HT1080 (cell line): ENCODE measurements at places on chromosomes 4 and X.

DNA sequence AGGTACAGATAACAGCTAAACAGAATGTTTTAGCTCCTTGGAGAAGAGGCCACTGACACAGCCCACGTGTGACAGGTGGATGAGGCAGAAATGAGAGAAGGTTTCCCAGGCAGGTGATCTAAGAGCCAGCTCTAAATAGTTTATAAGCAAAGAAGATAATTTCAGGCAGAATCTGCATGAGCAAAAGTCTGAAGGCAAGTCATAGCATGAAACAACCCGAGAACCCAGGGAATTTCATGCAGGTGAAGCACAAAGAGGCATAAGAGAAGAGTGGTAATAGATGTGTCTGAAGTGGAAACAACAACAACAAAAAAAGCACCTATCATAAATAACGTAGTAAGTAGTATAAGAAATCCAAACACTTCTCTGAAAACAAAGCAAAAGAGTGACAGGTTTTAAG lies 275.8 kb upstream of the CPEB2 start:
- DNase-seq: no peak

GRCh38 chr4:141248029-141248428 lies 27.3 kb downstream of the ZNF330 start:
- peak; percentile 42 for DNase-seq

- DNase-seq: peak; percentile 3
These were observed 40.9 kb downstream of the GPR143 start for GRCh38 chrX:9724711-9725110.

DNA sequence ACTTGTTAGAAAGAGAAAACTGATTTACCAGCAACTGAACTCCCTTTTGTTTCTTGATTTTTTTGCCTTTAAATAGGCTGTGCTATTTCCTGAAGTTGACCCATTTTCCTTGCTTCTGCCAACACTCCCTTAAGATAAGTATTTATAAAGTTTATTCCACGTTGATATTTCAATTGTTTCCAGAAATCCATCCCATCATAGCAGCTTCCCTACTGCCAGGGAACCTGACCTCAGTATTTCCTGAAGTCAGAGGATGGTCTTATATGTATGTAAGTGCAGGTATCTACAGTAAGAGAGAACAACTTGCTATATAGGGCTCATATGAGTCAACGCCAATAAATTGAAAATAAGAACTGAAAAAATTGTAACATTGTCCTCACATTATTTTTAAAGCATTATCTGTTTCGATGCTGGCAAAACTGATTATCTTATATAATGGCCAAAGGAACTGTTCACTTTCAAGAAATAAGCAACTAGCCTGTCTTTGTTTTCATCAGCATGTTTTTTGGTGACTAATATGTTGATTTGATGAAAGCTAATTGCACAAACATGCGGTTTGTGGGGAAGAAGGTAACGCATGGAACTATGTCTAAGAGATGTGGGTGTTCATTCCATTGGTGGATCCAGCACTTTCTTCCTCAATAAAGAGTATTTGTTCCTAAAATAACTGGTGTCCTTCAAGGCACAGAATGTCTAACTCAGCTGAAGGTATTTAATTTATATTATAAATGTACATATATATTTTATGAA lies 4.7 kb downstream of the LIMCH1 start:
- DNase-seq: no peak

DNA sequence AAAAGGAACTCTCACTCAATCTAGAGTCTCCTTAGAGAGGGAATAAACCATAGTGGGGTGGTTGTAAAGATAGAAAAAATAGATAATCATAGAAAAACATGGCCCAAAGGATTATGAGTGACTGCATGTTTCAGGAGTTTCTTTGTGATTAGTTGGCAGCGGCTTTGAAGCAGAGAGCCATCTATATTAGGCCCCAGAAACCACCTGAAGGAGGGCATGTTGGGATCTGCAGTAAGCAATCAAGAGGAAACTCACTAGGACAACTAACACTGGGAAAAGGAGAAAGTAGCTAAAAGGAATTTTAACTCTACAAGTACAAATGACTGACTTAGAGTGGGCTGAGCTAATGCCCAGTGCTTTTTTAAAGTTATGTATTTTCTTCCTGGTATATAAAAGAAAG lies 269.2 kb upstream of the NRK start:
- DNase-seq: no peak

DNA sequence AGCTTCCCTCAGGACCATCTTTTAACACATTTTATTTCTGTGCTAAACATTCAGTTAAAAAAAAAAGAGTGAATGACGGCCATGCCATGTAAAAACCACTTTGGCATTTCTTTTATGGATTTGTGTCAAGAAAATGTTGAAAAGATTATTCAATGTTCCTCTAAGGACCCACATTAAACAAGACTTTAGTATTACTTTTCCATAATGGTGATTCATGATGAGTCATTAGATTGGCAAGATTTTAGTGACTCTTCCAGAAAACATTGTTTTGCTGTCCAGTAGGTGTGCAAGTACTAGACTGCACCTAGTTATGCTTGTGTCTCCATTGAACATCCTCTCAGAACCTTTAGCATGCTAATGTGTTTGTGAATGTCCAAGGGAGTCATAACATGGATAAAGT lies 748.6 kb downstream of the STPG2 start:
- peak; percentile 71 for DNase-seq

- DNase-seq: no peak
These were observed 76.0 kb upstream of the TFDP3 start for GRCh38 chrX:133294126-133294525.

- DNase-seq: no peak
These were observed 53.1 kb downstream of the ZNF732 start for GRCh38 chr4:252065-252601.

- DNase-seq: peak; percentile 80
These were observed 16.4 kb upstream of the RUFY3 start for GRCh38 chr4:70705183-70706043.

GRCh38 chr4:25911356-25911755 lies 2.7 kb upstream of the SMIM20 start:
- DNase-seq: no peak

DNA sequence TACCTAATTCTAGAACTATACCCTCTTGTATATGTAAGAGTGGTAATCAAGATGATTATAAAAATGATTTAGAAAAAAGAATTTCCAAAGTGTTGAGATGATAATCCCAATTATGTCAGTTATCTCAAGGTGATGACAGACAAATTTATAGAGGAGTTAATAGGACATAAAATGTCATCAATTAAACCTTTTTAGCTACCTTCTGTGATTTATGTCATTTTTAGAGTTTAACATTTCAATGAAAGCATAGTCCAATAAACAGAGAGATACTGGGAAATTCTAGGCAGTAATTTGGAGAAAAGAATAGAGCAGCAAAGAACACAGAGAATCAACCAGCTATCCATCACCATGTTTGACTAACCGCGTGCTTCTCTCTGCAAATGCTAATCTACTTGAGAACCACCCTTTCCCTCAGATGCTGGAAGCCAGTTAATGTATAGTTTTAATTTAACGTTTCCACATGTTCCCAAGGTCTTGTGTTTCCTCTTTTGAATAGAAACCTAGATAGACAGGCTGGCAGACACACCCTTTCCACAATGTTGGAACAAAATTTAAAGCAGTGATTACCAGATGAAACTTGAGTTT lies 433.1 kb upstream of the FAM241A start:
- DNase-seq: no peak

DNA sequence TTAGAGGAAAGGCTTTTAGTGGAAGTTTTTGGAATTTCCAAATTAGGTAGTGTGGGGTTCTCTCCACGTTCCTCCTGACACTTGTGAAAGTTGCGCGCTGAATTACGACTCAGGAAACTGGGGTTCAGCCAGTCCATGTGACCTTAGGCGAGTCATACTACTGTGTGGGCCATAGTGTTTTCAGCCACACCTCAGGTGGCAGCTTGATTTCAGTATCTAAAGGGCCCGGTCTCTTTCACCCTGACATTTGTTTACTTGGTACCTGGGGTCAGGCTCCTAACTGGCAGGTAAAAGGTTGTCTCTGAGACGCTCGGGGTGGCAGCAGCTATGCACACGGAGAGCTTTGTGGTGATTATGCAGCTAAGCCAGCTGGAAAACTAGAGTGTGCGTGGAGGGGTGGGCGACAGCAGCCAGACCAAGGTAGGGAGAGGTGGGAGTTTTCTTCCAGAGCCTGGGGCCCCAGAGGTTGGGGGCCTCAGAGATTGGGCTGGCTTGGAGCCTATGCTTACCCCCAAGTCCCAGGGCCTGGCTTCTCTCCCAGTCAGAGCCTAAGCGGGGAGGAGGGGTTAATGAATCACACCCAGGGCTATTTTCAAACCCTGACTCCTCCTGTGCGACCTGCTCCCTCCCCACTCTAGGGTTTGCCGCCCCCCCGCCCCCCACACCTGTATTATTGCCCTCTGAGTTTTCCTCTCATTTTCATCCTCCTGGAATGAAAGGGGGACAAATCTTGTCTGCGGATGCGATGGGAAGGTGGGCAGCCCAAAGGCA lies 47.2 kb downstream of the STARD8 start:
- no peak for DNase-seq

DNA sequence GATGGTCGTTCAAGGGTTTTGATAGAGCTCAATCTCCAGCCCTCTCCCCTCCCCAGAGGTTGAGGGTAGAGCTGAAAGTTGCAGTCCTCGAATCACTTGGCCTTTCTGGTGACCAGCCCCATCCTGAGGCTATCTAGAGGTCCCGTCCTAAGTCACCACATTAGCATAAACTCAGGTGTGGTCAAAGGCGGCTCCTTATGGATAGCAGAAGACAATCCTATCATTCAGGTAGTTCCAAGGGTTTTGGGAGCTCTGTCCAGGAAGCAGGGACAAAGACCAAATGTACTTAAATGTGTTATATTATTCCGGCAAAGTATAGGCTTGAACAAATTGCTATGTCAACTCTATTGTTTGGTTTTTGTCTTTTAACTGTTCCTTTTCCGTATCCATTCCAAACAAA lies 30.6 kb downstream of the PDK3 start:
- no peak for DNase-seq

DNA sequence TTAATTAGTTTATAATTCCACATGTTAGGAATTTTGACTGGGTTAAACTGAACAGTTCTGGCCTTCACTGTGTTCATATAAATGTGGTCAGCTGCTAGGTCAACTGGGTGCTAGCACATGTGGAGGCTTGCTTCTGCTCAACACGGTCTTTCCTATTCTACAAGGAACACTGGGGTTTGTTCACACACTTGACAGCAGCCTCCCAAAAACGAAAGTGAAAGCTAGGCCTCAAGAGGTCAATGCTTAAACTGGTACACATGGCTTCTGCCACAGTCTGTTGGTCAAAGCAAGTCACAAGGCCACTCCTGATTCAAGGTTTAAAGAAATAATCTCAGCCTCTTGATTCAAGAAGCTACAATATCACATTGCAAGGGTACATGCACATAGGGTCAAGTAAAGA lies 126.5 kb downstream of the QDPR start:
- DNase-seq: peak; percentile 39

GRCh38 chr4:105210916-105211315 lies 64.2 kb downstream of the TET2 start:
- DNase-seq: no peak

- no peak for DNase-seq
These were observed 1228.2 kb upstream of the ADGRL3 start for GRCh38 chr4:59971952-59972351.

GRCh38 chrX:102517326-102517725 lies 787 bp upstream of the TMSB15A start:
- DNase-seq: peak; percentile 27

DNA sequence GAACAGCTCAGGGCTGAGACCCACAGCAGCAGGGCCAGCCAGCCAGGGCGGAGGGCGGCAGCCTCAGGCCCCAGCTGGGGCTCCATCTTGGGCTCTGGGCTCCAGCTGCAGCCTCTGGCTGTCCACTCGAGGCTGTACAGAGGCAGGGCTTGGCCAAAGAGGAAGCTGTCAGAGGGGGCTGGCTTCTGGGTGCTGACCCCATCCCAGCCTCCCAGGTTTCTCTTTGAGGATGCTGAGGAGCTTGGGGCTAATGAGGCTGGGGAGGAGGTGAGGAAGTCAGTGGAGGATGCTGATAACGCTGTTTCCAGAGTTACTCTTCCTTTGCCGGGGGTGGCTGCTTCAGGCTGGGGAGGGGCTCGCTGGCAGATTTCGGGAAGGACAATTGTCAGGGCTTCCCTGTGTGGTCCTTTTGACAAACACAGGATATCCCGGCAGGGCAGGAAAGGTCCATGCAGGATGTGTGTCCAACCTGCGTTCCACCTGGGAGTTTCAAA lies at the start of gene DIPK2B:
Gene DIPK2B, minus strand, starts transcription at position 136 of the 494 bp plus-strand sequence. Its CDS starts 50 bp downstream, at position 86.
- no peak for DNase-seq

GRCh38 chr4:14566518-14566917 lies 435.8 kb upstream of the CPEB2 start:
- peak; percentile 84 for DNase-seq

DNA sequence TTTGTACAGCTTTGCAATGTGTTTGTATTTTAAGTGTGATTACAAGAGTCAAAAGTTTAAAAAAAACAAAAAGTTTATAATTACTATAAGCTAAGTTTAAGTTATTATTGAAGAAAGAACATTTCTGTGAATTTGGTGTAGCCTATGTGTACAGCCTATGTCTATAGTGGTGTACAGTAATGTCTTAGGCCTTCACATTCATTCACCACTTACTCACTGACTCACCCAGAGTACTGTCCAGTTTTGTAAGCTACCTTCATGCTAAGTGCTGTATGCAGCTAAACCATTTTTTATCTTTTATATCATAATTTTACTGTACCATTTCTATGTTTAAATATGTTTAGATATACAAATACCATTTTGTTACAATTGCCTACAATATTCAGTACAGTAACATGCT lies 182.3 kb downstream of the RPA4 start:
- DNase-seq: peak; percentile 0

GRCh38 chrX:39724544-39724943 lies 373.2 kb downstream of the BCOR start:
- DNase-seq: no peak

DNA sequence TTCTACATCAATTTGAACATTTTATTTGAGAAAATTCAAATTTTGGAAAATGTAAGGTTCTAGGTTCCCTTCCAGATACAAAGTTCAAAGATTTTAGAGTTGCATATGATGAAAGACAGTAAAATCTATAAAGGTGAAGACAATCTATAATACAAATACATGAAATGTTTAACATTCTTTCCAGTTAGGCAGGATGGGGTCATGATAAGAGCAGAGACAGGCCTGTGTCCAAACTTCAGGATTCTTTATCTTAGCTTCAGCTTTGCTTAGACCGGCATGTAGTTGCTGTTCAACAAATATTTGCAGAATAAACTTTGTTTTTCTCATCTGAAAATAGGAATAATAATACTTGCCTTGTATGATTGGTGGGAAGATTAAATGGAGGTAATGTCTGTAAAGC lies 4.5 kb upstream of the RPS6KA3 start:
- DNase-seq: no peak
